ENCODE measurements at places on chromosomes 3 and 15.

DNA sequence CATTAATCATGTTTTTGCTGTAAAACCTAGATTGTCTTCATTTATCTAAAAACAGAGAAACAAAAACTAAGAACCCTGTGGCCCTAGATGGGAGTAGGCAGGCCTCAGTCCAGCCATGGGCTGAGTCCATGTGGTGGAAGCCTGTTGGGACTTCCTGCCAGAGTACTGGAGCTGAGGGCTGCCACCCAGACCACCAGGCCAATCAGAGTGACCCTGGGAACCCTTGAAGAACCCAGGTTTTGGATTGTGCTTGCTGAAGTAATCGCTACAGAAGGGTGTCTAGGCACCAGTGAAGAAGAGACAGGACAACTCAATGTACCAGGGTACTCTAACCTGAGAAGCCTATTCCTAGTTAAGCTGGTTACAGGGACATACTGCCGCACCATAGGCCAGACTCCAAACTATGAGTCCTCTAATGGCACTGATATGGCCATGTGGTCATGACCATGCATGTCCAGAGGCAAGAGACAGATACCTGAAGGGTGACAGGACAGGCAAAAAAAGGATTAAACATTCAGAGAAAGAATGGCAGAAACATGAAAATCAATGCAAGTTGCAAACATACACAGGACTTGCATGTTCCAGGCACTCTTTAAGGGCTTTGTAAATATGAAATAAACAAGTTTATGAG is 12.9 kb downstream of the CSRNP1 start:
- DNase-seq: no peak

DNA sequence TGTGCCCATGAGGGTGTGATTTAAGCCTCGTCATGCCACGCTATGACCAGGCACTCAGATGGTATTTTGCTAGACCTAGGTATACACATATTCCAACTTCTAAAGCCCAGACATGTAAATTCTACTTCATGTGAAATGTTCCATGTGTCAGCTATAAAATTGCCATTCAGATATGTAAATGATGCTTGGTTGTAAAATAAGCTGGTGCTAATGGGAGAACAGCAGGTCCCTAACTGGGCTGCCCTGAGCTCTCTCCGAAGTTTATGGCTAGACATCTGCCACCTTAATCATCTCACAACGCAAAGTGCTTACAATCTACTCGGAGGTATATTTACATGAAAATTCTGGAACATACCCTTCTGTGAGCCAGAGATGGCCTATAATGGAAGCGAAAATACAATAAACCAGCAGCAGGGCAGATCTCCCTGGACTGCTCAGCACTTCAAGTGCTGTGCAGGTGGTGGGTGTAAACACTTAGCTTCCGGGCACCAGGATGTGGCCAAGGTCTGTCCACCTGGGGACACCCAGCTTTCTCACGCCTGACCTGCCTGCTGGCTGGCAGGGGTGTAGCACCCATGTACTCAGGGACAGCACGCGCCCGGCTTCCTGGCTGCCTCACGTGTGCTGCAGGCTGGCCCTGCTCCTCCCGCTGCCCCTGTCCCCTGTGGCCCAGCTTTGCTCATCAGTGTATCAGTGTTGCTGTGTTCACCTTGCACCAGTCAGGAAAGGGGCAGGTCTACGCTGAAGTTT is 82.0 kb downstream of the CHDH start:
- DNase-seq: no peak

- no peak for DNase-seq
Measured at GRCh38 chr15:65082303-65082953, 5.9 kb downstream of the KBTBD13 start.

DNA sequence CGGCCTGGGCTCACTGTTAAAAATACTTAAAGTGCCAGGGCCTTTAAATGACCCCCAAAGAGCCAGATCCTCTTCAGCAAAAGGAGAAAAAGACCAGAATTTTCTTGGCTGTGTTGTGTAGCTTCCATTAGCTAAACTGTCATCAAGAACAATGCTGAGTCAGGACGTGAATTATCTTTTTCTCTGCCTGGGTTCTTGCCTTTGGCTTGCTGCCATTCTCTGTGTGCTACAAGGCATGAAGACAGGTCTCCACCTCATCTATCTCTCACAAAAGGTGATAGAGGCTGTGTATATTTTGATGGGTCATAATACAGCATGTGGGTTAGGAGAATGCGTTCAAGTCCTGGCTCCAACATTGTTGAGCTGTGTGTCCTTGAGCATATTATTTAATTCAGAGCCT is 52.4 kb upstream of the SELENOK start:
- DNase-seq: no peak

DNA sequence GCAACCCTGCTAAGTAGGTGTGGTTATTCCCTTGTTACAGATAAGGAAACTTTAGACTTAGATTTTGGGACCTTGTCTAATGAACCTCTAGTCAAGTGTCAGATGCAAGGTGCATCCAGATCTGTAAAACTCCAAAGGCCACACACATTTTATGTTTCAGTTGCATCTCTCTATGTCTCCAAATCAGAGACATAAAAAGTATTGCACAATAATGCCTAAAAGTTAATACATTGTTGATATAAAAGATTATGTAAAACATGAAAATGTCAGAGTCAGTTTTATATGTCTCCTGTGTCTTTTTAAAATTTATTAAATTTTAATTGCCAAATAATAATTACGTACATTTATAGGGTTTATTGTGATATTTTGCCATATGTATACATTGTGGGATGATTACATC is 408.5 kb downstream of the NTRK3 start:
- DNase-seq: no peak

- DNase-seq: no peak
Measured at GRCh38 chr3:48974076-48974864, 15.8 kb upstream of the P4HTM start.

DNA sequence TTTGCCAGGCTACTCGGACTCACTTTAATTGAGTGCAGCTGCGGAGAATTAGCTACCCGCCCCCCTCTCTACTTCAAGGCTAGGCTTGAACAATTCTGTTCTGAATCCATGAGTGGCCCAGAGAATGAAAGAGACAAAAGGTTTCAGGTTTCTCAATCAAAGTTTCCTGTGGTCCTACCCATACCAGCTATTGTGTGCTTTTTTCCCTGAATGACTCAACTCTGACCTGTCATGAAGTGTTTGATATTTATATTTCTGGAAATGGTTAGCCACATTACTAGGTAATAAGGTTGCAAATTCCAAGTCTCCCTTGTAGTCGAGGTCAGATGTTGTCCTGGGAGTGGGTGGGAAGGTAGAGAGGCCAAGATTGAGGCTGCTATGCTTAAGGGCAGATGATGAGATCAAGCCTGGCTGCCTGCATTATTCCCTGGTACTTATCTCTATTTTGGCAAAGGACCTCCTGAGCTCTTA is 392.7 kb upstream of the TBL1XR1 start:
- no peak for DNase-seq

- no peak for DNase-seq
Measured at GRCh38 chr3:105503191-105503593, 136.5 kb downstream of the ALCAM start.

DNA sequence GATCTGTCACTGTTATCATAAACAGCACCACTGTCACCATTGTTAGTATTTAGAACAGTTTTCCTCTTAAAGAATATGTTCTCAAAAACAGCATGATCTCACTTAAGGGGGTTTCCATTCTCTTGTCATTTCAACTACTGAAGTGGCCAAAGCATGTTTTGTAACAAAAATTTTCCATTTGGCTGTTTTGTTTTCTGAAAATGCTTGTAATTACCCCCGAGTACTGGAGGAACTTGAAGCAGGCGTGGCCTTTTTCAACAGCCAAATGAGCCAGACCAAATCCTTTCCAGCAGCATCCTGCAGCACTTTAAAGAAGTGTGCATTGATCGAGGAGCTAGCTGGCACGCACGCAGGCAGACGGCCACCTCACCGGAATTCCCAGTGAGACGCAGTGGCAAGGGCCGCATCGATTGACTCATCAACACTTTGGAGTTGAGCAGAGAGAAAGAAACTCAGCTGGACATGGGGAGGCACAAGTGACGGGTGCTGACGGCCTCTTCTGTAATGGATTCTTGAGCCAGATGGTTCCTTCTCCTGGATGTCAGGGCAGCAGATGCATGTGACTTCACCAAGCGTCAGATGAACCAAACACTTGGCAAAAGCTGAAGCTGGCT is 234.3 kb upstream of the IGF1R start:
- no peak for DNase-seq

GRCh38 chr3:149654188-149654601 is 3.6 kb downstream of the WWTR1 start:
- DNase-seq: no peak

Data from stimulated activated CD8-positive, alpha-beta memory T cell treated with anti-CD3 and anti-CD28 coated beads, Interleukin-15, amount 100 ng/mL, for 4 hours (primary cell).